Activated B cell treated with CpG ODN at 0.5 μM for 24 hours (primary cell): ENCODE measurements at places on chromosomes 3 and 15. TPM values are rescaled to one million over a fixed set of nuclear protein-coding genes. Genes with fewer than 3 reads are reported as not detected.

GRCh38 chr3:27653803-27654558 is 68.1 kb downstream of the EOMES start:
- no peak overlapping the region for H3K4me3 ChIP-seq
- no peak overlapping the region for H3K27ac ChIP-seq
- H3K36me3 ChIP-seq, result no peaks in the 10 kb centered on the region
- no peaks in the 10 kb centered on the region for H3K4me1 ChIP-seq
- H3K27me3 ChIP-seq, result no peaks in the 10 kb centered on the region

DNA sequence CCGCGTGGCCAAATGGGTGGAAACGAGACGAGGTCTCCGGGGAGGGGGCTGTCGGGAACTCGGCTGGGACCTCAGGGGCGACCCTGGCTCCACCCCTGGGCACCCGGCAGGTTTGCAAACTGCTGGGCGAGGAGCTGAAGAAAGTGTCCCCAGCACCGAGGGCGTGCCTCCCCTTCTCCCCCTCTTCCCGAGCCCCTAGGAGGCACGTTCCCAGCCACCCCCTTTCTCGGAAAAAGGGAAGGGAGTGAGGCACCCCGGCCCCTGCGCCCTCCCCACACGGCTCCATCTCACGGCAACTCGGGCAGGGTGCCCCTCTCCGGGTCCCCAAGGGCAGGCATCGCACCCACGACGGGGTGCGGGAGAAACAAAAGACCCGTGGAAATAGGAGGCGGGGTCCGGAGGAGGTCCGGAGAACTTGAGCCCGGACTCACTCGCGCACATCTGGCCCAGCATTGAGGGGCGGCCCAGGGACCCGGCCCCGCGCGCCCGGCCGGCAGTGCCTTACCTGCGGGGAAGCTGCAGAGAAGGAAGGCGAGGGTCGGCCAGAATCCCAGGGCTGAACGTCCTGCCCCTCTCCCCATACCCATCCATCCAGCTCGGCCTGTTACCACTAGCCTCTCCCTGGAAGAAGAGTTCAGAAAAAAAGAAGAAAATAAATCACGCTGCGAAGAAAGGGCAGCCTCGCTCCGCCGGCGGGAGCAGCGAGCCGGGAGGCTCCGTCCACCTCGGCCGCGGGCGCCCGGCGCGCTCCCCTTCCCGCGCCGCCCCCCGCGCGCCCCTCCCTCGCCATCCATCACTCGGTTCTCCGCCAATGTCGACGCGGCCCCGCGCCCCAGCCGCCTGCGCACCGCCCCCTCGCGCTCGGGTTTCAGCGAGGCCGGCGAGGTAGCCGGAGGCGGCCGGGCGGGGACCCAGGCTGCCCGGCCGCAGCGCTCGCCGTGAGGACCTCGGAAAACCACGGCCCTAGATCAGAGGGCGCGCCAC is 16.3 kb downstream of the RGMA start:
- H3K27ac ChIP-seq, result no peak overlapping the region
- DNase-seq, result no peak
- H3K27me3 ChIP-seq, result peaks cover 57% of the 10 kb centered on the region
- peaks cover 12% of the 10 kb centered on the region for H3K4me1 ChIP-seq
- no peak overlapping the region for H3K4me3 ChIP-seq
- no peaks in the 10 kb centered on the region for H3K36me3 ChIP-seq

- H3K36me3 ChIP-seq, result no peaks in the 10 kb centered on the region
- no peak overlapping the region for H3K4me3 ChIP-seq
- no peak for DNase-seq
Measured at GRCh38 chr15:68325726-68326125, 48.2 kb downstream of the FEM1B start.

GRCh38 chr3:17639257-17639656 is 103.2 kb downstream of the TBC1D5 start:
- no peak overlapping the region for H3K4me3 ChIP-seq
- H3K4me1 ChIP-seq, result peaks cover 22% of the 10 kb centered on the region
- peaks cover 14% of the 10 kb centered on the region for H3K36me3 ChIP-seq
- H3K27me3 ChIP-seq, result no peaks in the 10 kb centered on the region
- DNase-seq, result no peak

GRCh38 chr3:174862101-174862500 is 3.0 kb downstream of the NAALADL2 start:
- no peaks in the 10 kb centered on the region for H3K4me1 ChIP-seq
- H3K27ac ChIP-seq, result no peak overlapping the region
- no peaks in the 10 kb centered on the region for H3K27me3 ChIP-seq
- no peak overlapping the region for H3K4me3 ChIP-seq

DNA sequence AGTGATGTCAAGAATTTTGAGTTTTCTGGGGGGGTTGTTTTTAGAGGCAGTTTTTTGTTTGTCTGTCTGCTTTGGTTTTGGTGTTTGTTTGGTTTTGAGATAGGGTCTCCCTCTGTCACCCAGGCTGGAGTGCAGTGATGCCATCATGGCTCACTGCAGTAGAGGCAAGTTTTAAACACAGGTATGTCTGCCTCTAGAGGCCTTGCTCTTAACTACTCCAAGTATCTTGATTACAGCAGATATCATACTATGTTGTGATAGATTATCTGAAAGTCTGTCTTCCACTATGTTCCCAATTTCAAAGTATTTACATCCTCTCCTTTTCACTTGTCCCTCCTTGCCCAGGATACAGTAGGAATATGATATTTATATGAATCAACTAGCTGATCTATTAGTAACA is 57.7 kb downstream of the ERC2 start:
- no peak overlapping the region for H3K4me3 ChIP-seq
- H3K36me3 ChIP-seq, result no peaks in the 10 kb centered on the region
- H3K4me1 ChIP-seq, result no peaks in the 10 kb centered on the region
- DNase-seq, result no peak
- H3K27me3 ChIP-seq, result peaks cover 3% of the 10 kb centered on the region

GRCh38 chr15:78065973-78066946 is 11.3 kb downstream of the TBC1D2B start:
- H3K36me3 ChIP-seq, result no peaks in the 10 kb centered on the region
- peaks cover 12% of the 10 kb centered on the region for H3K4me1 ChIP-seq
- no peaks in the 10 kb centered on the region for H3K27me3 ChIP-seq

LRRC15 gene
- not detected in 2 replicates for total RNA-seq
